Activated T-helper 17 cell treated with anti-CD3 and anti-CD28 coated beads, Interleukin-2, amount 50 U/mL, for 72 hours (primary cell): ENCODE measurements at places on chromosomes 3 and 15. TPM values are rescaled to one million over a fixed set of nuclear protein-coding genes. Genes with fewer than 3 reads are reported as not detected.
A peak's percentile ranks its signal among the peaks of the same experiment; 100 is the strongest.

The EOGT gene
- total RNA-seq = 15.5 TPM

The CLRN1 gene
- total RNA-seq = not detected

The PPP1R14D gene
- not detected for total RNA-seq

The LIPH gene
- not detected for total RNA-seq

The CCR9 gene
- total RNA-seq = 0.15 TPM

The ETV5 gene
- 0.99 TPM for total RNA-seq

The FES gene
- 122 TPM for total RNA-seq

The ZXDC gene
- 27.0 TPM for total RNA-seq

The BFSP2 gene
- total RNA-seq = not detected

The CPNE9 gene
- total RNA-seq = 0.32 TPM

The IL17RB gene
- total RNA-seq = 2.6 TPM

- no peak for ATAC-seq
These were observed 139.7 kb upstream of the CPNE4 start for GRCh38 chr3:132174500-132174899.

DNA sequence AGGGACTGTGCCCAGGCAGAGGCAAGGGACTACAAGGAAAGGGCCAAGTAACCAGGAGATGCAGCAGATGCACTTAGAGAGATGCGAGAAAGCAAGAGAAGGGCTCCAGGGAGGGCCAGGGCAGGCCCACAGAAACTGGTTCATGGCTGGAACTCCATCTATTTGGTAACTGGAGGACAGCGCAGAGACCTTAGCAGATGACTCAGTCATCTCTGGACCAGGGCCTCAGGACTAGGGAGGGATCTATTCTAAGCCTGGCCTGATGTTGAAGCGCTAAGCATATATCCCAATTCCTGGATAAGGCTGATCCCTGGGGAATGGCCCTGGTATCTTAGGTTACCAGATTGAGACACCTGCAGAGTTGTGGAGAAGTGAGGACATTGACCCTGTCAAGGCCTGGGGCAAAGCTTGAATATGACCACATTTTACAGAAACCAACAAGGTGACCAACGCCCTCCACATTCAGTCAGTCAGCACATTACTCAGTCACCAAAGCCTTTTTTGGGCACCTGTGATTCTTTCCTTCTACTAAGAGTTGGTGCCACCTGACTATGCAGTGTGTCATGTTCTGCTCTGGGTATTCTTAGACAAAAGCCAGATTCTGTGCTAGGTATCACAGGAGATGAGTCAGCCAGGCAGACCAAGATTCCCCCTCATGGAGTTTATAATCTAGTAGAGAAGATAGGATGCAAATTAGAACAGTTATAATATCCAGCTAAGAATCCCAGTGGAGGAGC, 68.4 kb upstream of the SLCO3A1 start:
- ATAC-seq = peak; percentile 57

DNA sequence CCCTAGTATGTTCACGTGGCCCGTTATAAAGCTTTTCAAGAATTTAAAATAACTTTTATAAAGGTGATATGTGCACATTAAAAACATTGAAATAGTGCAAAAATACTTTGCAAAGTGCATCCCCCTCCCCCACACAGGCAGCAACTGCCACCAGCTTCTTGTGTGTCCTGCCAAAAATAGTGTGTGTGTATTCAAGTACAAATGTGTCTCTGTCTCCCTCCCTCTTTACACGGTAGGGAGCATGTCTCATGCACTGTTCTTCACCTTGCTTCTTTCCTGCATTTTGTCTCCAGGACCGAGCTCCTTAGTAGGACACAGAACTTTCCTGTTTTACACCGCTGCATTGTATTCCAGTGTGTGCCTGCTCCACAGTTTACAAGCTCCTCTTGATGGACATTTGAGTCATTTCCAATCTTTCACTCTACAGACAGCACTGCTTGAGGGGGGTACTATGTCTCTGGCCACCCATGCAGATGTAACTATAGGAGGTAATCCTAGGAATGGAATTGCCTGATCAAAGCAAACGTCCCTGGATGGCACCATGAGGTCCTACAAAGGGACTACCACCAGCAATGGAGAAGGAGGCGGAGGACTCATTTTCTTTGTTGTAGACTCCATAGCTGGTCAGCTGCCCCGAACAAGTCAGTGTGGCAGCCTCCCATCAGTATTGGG, 52.4 kb downstream of the SLC6A6 start:
- no peak for ATAC-seq

- no peak for ATAC-seq
These were observed 279.5 kb downstream of the ULK4 start for GRCh38 chr3:41682382-41682781.

GRCh38 chr15:70778258-70779076, 15.1 kb upstream of the UACA start:
- no peak for ATAC-seq

DNA sequence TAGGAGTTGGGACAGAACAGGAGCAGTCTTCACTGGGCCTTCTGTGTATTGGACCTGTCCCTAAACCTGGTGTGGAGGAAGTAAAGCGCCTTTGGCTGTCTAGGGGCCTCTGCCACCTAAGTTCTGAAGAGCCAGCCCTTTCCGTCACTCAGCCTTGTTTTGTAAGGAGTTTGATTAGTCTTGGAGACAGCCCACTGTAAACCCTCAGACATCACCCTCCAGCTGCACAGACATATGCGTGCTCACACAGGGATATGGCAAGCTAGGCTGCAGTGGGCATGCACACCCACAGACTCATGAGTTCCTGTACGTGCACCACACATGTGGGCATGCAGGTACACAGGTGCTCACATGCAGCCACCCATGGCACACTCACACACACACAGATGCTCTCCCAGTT, 5.2 kb downstream of the PRKCD start:
- ATAC-seq = no peak

GRCh38 chr15:33045066-33045810, 149.3 kb downstream of the FMN1 start:
- ATAC-seq = no peak

DNA sequence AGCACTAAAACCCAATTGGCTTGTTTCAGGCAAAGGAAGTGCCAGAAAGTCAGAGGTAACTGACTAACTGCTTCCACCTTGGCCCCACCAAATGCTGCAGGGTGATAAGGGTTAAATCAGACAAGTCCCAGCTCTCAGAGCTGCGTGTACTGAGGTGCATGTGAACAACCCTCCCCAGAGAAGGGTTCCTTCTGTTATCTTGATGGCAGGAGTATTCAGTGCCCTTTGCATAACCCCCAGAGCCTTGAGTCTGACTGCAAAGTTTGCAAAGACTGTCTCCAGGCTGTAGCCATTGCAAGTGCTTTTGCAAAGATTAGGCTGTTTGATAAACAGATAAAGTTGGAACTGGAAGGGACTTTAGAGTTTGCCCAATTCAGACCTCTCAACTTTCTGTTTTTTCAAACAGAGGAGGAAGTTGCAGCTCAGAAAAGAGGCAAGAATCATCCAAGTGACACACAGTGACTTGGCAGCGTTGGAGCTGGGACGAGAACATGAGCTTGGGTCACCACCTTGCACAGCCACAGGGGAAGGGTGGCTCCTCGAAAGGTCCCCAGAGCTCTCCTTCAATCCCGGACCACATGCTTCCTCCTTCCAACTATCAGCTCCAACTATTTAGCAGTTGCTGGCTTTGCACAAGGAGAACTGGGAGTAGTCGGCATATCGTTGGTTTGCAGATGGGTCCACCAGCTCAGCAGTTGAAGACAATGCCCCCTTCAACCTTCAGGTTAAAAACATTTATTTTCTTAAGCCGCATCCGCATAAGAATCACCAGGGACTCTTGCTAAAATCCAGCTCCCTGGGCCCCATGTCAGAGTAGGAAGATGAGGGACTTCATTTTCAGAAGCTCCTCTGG, 224.8 kb upstream of the HES1 start:
- no peak for ATAC-seq

GRCh38 chr3:25455441-25456132, 27.5 kb downstream of the RARB start:
- no peak for ATAC-seq

DNA sequence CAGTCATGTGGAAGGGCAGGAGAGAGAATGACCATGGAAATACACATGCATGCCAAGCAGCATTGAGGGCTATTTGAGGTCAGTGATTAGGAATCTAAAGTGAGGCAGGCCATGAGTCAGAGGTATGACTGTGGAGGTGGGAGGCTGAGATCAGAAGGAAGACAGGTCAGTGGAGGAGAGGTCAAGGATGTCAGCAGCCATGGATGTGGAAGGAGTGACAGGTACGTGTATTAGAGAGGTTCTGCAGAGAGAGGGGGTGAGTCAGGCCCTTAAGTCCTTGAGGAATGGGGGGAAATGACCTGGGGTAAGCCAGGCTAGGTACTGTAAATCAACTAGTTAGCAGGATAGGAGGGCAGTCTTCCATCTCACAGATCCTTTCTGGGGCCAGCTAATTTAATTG, 166.6 kb downstream of the ANO10 start:
- ATAC-seq = peak; percentile 67

DNA sequence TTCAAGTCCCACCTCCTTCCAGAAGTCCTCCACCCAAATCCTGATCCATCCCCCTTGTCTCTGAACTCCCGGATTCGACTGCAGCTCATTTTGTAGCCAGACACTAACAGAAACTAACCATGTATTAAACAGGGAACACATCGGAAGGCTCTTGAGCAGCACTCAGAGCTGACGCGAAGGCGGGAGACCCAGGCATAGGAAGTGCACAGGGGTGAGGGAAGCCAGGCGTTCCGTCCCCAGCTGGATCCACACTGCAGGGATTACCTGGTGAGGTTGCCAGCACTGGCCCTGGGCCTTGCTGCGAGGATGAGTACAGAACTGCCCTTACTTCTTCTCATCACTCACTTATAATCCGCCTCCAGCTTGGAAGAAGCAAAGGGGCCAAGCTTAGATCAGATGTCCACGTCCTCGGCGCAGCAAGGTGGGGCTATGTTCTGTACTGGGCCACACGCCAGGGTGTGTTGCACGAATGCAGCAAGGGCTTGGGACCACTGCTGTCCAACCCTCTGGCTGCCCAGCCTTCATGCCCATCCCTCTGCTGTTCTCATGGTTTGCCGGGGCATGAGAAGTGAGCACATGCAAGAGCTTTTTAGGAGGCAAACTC, 124.2 kb upstream of the SMAD3 start:
- no peak for ATAC-seq

DNA sequence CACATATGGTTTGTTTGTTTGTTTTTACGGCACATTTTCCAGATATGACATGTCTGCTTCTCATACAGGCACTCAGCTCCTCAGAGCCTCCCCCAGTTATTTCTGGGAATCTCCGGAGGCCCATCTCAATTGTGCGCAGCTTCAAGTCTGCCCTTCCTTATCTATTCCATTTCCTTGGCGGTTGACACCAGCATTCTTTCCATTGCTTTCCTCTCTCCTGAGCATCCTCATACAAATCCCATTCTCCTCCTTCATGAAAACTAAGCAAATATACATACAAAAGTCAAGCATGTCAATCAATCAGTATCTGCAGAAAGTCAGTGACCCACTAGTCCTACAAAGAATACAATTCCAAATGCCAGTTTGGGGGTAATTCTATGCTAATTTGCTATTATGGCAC, 166.7 kb downstream of the SQOR start:
- ATAC-seq = no peak

- ATAC-seq = no peak
These were observed 24.1 kb upstream of the NIT2 start for GRCh38 chr3:100310355-100310965.

DNA sequence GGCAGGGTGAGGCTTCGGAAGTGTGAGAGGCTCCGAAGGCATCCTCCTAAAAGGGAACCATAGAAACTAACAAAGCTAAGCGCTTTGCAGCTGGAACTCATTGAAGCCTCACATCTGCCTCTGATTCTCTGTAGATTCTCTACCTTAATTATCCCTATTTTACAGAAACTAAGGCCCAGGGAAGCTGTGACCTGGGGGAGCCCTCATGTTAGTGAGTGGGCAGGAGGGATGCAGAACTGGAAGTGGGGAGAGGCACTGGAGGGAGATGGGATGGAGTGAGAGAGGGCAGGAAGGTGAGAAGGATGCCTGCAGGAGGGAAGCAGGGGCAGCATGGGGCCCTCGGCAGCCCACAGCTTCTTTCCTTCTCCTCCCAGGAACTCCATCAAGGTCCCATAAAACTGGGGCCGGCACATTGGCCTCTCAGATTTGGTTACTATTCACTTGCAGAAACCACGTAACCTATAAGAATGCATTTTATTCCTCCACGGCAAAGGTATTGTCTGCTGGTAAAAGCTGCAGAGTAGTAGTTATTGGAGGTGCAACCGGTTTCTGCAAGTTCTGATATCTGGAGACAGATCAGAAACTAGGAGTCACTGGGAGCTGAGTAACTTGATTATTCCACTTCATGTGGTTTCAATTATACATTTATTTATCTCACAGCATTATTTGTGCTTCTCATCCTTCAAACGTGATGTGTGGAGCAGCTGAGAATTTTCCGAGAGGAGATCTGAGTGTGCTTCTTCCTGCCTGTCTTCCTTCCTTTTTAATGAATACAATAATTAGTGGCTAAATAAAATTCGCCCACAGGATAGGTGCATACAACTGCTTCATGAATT, 24.0 kb upstream of the CHCHD6 start:
- ATAC-seq = no peak

DNA sequence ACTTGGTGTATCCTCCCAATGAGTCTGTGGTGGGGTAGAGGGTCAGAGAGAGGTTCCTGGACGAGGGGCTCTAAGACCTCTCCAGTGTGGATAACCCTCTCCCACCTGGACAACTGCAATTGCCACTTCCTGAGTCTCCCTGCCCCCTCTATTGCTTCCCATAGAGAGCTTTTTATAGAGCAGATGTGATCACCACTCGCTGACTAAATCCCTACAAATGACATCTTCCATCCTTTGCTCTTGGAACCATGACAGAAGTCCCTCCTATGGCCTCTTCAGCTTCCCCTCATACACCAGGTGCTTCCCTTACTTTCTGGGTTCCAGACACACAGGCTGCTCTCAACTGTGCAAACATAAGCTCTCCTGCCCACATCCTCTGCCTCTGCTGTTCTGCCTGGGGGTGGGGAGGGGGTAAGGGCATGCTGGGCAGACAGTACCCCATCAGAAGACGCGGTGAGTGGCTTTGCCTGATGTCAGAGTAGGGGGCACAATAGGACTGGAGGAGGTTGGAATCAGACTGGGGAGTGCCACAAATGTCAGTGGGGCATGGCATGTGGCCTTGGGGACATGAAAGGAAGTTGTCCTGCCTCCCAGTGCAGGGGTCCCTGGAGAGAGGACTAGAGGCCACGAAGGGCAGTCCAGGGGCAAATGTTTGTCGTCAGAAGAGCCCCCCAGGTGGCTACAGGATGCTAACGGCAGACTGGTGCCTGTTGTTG, 15.2 kb downstream of the ITIH3 start:
- no peak for ATAC-seq

- ATAC-seq = no peak
These were observed 246.6 kb upstream of the LRRC3B start for GRCh38 chr3:26375843-26376530.

- ATAC-seq = no peak
These were observed 431 bp downstream of the PFKFB4 start for GRCh38 chr3:48555949-48556795.
